Dorsolateral prefrontal cortex (tissue), 122 donors: ENCODE measurements at places on chromosomes 3 and 15. TPM values are rescaled to one million over a fixed set of nuclear protein-coding genes. Genes with fewer than 3 reads are reported as not detected.

Gene PDHB
- 82.3 TPM for total RNA-seq

Gene GP5
- not detected for total RNA-seq

Gene NANOGP8
- 0.88 TPM for total RNA-seq

Gene AQP9
- 4.6 TPM for total RNA-seq

Gene ATR
- 25.6 TPM for total RNA-seq

Gene CCR1
- total RNA-seq: 3.0 TPM

Gene GRAMD1C
- 18.7 TPM for total RNA-seq

Gene ADCY5
- total RNA-seq: 82.1 TPM

Gene GOLGA8O
- total RNA-seq: 2.9 TPM

Gene RTP3
- not detected for total RNA-seq

Gene ZBED2
- total RNA-seq: not detected

Gene CNTN3
- total RNA-seq: 40.0 TPM

Gene PP2D1
- not detected for total RNA-seq

Gene FAM227B
- total RNA-seq: 12.9 TPM

Gene TRPM1
- 0.49 TPM for total RNA-seq

Gene NRROS
- total RNA-seq: 1.5 TPM

Gene WWTR1
- 21.0 TPM for total RNA-seq

Gene IL16
- 5.6 TPM for total RNA-seq

Gene GHSR
- not detected for total RNA-seq

Gene BRPF1
- total RNA-seq: 13.6 TPM

Gene FMN1
- 84.2 TPM for total RNA-seq

Gene TCF12
- 63.4 TPM for total RNA-seq

Gene C3orf49
- total RNA-seq: not detected

Gene CCR8
- total RNA-seq: not detected

Gene CHRM5
- total RNA-seq: 1.6 TPM

Gene VIPR1
- 51.4 TPM for total RNA-seq

Gene DNAH12
- total RNA-seq: 0.93 TPM

Gene FAM81A
- 53.6 TPM for total RNA-seq

Gene MST1R
- 5.4 TPM for total RNA-seq

Gene IL1RAP
- total RNA-seq: 28.4 TPM
